Stimulated activated naive CD8-positive, alpha-beta T cell treated with anti-CD3 and anti-CD28 coated beads, Interleukin-15, Interleukin-2, amounts not matched to agents 100 U/mL and 50 U/mL, for 24 hours (primary cell): ENCODE measurements at places on chromosomes 5 and 9.

GRCh38 chr5:68033961-68034571 is 181.5 kb upstream of the PIK3R1 start:
- DNase-seq, result no peak

DNA sequence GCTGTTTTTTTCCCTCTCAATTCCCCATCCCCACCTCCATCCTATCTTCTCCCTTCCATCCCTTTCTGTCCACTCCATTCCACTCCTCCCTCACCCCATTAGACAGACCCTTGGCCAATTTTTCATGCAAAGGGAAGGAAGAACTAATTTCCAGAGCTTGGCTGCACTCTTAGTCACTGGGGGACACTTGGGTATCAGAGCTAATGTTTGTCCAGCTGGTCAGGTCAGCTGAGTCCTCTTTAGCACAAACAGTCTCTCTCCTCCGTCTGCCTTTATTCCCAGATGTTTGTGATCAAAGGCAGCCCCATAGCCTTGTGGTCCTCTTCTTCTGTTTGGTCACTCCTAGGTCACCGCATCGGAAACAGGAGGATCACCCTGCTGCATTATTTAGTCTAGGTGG is 148.5 kb downstream of the NMUR2 start:
- DNase-seq, result no peak

GRCh38 chr9:19429595-19429994 is 20.8 kb downstream of the ACER2 start:
- no peak for DNase-seq

DNA sequence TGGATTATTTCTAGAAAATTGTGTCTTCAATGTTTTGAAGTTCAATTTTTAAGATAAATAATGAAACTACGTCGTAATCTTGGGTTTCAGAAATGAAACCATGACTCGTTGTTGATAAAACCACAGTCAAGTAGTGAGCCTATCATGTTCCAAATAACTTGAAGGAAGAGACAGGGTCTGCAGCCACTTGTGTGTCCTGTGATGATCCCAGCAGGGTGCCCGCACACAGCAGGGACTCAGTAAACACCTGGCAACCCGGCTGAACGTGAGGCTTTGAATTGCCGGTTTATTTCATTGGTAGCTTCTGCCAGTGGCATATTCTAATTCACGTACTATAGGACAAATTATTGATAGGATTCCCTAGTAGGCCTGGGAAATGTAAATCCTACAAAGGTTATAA is 679.6 kb downstream of the IRX1 start:
- DNase-seq, result no peak
